ENCODE measurements at places on chromosomes 11 and 22.
A peak's percentile ranks its signal among the peaks of the same experiment; 100 is the strongest.

DNA sequence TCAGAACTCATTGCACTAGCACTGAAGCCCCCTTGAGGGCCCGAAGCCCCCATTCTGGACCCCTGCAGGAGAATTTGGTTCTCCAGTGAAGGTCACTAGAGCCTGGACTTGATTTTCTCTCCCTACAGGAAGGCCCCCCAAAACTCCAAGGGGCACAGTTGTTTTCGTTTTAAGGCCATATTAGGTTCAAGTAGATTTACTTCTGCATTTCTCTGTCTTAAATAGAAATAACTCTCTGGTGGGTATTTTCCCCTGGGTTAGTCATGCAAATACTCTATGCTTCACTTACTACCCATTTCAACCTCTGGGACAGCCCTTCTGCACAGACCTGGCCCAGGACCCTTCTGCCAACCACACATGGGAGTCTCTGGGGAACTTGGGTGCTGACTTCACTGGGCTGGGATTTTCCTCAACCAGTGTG lies 41.6 kb downstream of the WEE1 start:
- DNase-seq = peak; percentile 17

GRCh38 chr22:22362936-22363335 lies 118.3 kb downstream of the VPREB1 start:
- no peak for DNase-seq

GRCh38 chr11:12235553-12235946 lies 125.2 kb downstream of the MICAL2 start:
- peak; percentile 47 for DNase-seq

GRCh38 chr11:45687836-45688235 lies 22.4 kb upstream of the CHST1 start:
- DNase-seq = no peak

GRCh38 chr11:29224739-29225384 lies 792.0 kb downstream of the KCNA4 start:
- no peak for DNase-seq
